H7 (cell line): ENCODE measurements at places on chromosomes 7 and 10.

DNA sequence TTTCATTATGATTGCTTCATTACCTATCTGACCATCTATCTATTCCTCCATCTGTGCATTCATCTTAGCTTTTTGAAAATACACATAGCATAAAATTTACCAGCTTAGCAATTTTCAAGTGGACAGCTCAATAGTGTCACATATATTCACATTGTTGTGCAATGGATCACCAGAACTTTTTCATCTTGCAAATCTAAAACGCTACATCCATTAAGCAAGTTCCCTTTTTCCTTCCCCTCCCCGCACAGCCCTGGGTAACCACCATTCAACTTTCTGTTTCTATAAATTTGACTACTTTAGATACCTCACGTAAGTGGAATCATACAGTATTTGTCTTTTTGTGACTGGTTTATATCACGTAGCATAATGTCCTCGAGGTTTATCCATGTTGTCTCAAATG lies 78.0 kb upstream of the ADRB1 start:
- DNase-seq, result no peak

GRCh38 chr10:71536332-71536731 lies 139.6 kb downstream of the CDH23 start:
- DNase-seq, result no peak

DNA sequence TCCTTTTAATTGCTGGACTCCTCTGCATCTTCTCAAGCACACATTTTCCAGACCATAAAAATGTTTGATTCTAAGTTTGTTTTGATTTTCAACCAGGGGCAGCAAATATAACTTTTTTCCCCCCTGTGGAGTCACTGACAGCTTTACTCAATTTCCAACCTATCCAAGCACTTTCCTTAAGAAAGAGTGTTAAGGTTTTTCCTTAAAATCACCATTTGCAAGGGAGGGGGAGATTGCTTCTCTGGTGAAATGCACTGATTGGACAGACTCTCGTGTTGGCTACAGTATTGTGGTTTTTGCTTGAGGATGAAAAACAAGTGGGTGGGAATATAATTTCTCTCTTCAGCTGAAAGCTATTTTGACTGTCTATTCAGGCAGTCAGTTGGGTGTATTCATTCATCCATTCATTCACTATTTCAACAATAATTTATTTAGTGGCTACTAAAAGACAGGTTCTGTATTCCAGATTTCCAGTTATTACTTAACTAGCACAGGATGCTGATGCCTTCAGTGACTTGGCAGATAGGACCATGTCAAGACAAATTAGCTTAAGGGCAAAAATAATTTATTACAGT lies 146.3 kb downstream of the BAMBI start:
- no peak for DNase-seq

GRCh38 chr7:2175514-2175913 lies 57.2 kb downstream of the MAD1L1 start:
- peak; percentile 55 for DNase-seq

- DNase-seq, result no peak
Observed at GRCh38 chr7:35991511-35992232, 161.4 kb upstream of the EEPD1 start.

DNA sequence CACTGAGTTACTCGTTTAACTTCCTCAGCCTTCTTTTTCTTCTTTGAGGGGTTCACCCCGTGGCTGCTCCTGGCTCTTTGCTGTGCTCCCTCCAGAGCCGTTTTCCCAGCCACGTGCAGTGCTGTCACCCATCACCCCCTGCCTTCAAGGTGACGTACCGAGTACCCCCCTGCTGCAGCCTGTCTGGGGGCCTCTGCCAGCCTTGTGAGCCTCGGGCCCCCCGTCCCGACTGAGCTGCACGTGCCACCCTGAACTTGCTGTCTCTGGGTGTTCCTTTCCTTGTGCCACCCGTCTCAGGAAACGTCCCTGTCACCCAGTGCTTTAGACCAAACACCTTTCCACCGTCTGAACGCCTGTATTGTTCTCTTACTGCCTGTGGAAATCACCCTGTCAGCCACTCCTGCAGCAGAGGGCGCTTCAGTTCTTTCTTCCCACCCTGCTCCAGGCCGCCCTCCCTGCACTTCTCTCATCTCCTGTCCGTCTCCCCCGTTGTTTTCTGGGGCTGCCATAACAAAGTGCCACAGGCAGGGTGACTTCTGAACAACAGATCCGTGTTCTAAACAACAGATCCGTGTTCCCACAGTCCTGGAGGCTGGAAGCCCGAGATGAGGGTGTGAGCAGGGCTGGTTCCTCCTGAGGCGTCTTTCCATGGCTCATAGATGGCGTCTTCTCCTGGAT lies 44.6 kb downstream of the WDR37 start:
- peak; percentile 91 for DNase-seq

DNA sequence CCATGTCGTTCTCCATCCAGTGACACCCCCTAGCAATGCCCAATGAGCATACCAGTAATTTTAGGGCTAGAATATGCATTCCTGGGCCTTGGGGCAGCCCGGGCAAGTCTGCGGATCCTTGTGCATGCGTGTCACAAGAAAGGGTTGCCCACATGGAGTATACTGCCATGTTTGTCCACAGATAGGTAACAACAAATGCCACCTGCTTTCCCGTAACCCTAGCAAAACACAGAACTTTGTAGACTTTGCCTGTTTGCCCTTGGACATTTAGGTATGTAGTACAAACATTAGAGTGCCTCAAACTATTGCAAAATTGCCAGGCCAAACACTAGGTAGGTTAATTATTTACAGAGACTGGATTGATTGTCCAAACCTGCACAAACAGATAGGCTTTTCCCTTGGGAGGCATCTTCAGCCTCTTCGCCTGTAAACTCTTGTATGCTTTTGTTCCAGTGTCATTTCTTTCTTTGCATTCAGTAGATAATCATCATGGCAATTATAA lies 117.0 kb downstream of the ADCY1 start:
- no peak for DNase-seq

DNA sequence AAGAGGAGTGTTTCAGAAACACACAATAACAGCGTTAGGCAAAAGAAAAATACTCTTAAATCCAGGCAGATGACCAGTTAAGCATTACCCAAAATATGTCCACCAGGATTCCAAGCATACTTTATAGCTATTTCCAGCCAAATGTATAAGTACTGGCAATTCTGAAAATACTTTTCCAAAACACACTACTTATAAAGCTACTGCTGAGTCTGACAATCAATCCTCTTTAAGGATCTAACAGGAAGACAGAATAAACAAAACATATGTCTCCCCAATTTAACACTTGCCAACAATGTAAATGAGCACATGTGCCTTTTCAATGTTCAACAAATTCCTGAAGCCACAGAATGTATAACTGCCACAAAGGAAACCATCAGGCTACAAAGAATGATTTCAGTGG lies 370.9 kb downstream of the SORCS1 start:
- DNase-seq, result no peak

DNA sequence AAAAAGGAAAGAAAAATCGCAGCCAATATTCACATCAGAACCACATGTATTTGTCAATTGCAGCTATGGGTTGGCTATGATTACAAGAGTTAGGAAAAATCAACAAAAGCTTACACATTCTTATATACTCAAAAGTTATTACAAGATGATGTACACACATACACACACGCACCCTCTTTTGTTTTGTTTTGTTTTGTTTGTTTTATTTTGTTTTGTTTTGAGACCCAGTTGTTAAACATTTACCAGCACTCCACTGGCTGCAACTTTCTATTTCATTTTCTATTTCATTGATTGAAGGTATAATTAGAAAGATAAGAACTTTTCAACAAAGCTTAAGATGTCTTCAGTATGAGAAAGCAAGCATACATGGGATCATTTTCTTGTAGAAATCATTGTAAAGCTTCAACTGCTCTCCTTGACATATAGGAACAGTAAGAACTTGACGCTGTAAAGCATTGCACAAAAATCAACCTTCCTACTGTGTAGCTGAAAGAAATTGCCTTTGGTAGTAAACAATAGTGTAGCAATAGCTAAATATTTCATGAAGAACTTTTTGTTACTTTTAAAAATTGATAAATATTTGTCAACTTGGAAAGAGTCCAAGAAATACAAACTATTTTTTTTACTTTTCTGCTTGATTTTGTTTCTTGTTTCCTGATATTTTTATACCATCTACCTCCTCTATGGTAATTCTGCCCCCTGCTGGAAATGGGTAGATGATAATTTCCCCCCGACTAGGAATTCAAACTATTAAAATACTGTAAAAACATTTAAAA lies 205.9 kb downstream of the MBL2 start:
- DNase-seq, result peak; percentile 8

GRCh38 chr10:117518246-117518645 lies 24.3 kb upstream of the EMX2 start:
- peak; percentile 51 for DNase-seq

- no peak for DNase-seq
Observed at GRCh38 chr7:155649588-155649987, 5.1 kb downstream of the RBM33 start.

DNA sequence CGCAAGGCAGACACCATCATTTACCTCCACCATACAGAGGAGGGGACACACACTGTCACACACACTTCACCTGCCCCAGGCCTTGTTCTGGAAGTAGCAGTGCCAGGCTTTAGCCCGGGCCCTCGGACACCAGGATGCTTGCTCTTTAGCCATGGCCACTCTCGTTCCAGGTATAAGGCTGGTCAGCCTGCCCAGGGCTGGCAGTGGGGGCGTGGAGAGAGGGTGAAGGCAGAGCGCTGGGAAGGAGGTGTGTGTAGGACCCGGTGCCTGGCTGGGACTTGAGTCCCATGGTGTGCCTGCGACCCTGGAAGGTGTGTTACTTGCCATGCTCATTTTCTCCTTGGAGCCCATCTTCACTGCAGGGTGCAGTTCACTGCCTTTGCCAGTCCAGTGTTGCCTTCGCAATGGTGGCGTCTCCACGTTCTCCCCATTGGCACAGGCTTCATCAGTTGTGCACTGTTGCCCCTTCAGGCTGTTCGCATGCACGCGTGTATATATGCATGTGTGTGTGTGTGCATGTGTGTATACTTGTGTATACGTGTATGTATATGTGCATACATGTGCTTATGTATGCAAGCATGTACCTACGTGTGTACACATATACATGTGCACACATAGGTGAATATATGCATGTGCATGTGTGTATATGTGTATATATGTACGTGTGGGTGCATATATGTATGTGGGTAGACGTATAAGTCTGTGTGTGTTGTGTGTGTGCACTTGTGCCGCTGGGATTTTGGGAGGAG lies 153.4 kb downstream of the CAMK1D start:
- no peak for DNase-seq

GRCh38 chr7:144414815-144415214 lies 11.3 kb upstream of the NOBOX start:
- DNase-seq, result no peak

- peak; percentile 81 for DNase-seq
Observed at GRCh38 chr7:1856161-1856887, 186.2 kb downstream of the ELFN1 start.

GRCh38 chr10:88491314-88491713 lies 91.8 kb downstream of the RNLS start:
- DNase-seq, result no peak

DNA sequence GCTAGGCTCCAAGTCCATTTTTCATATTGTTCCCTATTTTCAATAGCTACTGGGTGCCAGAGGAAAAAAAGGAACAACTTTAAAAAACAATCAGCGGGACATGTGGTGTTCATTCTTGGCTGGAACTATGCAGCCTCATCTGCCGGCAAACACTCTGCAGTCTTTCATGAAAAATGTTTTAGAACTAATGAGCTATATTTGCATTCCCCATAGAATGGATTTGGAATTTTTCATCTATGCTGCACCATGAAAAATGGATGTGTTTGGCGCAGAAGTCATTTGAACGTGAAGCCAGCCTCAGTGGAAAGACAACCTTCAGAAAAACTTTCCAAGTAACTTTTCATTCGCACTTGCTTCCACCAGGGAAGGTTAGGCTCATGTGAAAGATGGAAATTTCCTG lies 270.5 kb downstream of the SKAP2 start:
- DNase-seq, result no peak

- DNase-seq, result no peak
Observed at GRCh38 chr7:14690075-14690474, 212.5 kb downstream of the DGKB start.

GRCh38 chr7:143958781-143959180 lies 4.1 kb downstream of the OR2F1 start:
- peak; percentile 10 for DNase-seq

DNA sequence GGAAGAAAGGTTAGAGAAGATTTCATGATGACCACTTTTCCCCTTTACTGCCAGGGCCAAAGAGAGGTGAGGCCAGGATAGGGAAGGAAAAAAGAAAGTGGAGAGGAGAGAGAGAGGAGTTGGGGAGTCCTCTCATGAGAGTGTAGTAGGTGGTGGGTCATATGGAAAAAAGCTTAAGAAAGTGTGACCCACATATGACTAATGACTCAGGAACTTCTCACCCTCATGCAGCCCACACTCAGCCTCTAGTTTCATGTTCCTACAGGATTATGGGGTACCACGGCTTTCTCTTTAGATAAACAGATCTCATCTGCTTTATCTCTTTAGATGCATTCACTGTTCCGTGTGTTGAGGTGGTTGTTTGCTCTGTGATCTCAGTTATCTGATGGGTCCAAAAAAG lies 462.5 kb upstream of the IGFBP3 start:
- no peak for DNase-seq

DNA sequence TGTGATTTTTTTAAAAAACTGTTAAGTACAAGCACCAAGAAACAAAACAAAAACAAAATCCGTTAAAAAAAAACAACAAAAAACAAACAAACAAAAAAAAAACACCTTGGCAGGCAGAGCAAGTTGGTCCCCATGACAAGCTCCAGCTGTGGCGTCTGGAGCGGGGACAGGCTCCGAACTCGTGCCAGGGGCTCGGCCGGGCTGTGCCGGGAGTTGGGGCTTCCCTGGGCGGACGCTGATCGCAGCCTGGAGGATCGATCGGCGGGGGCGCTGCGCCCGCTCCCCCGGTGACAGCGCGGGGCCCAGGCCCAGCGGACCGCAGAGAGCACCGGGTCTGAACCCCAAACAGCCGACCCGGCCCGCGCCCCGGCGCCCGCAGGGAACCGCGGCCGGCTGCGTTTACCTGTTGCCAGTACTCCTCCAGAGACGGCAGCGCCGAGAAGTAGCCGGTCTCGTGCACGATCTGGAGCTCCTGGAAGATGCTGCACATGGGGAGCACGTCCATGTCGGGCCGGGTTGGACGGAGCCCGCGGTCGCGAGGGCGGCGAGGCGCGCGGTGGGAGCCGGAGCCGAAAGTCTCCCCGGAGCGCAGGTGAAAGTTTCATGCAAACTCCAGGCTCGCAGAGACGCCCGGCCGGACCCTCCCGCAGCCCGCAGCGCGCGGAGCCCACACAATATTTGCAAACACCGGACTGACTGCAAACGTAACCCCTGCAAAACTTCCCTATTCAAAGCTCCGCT lies at the start of gene KLF6:
TSS of gene KLF6 (minus strand) at position 700 of the 741 bp plus-strand sequence. CDS start at position 505, 195 bp downstream.
- DNase-seq, result peak; percentile 73

GRCh38 chr10:119051775-119052174 lies 22.3 kb downstream of the NANOS1 start:
- no peak for DNase-seq

GRCh38 chr7:25305831-25306230 lies 77.5 kb upstream of the NPVF start:
- no peak for DNase-seq

DNA sequence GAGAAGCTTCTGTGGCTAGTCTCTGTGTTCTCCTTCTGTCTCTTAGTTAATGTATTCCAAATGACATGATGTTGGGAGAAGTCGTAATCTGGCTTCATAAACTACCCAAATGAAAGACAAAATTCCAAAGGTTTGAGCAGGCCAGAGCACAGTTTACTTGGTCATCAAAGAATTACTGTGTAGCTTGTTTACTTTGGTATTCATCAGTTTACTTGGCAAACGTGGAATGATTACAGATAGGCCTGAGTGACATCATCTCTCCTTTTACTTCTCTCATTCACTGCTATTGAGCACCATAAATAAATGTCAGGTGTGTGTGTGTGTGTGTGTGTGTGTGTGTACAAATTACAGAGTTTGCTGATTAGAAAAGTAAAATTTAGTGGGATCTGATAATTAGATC lies 327.3 kb downstream of the PHTF2 start:
- no peak for DNase-seq
